ENCODE measurements at places on chromosomes 2 and 18. TPM values are rescaled to one million over a fixed set of nuclear protein-coding genes. Genes with fewer than 3 reads are reported as not detected.

ZNF521 gene
- 65.7 TPM for total RNA-seq

B4GALT6 gene
- 2.0 TPM for total RNA-seq

C2orf80 gene
- not detected for total RNA-seq

PLCD4 gene
- 0.77 TPM for total RNA-seq

TMEM198 gene
- 1.0 TPM for total RNA-seq

TANC1 gene
- 28.2 TPM for total RNA-seq

IDH1 gene
- total RNA-seq = 49.9 TPM

DSG4 gene
- not detected for total RNA-seq

TEKT4 gene
- total RNA-seq = not detected

DNA sequence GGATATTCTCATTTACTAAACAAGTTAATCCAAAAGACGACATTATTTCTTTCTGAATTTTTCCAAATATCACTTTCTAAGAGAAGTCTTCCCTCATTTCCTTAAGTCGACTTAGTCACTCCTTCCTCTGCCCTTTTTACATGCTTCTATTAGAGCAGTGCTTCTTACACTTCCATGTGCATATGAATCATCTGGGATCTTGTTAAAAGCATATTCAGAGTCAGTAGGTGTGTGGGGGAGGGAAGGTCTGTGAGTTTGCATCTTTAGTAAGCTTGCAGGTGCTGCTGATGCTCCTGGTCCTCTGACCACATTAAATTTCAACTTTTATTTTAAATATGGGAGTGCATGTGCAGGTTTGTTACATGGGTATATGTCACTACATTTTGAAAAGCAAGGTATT lies 582.6 kb downstream of the NRXN1 start:
- DNase-seq = no peak

- DNase-seq = no peak
Observed at GRCh38 chr2:85892216-85892944, 3.6 kb upstream of the ST3GAL5 start.

GRCh38 chr18:79569720-79570119 lies 109.9 kb upstream of the CTDP1 start:
- DNase-seq = peak; percentile 46

DNA sequence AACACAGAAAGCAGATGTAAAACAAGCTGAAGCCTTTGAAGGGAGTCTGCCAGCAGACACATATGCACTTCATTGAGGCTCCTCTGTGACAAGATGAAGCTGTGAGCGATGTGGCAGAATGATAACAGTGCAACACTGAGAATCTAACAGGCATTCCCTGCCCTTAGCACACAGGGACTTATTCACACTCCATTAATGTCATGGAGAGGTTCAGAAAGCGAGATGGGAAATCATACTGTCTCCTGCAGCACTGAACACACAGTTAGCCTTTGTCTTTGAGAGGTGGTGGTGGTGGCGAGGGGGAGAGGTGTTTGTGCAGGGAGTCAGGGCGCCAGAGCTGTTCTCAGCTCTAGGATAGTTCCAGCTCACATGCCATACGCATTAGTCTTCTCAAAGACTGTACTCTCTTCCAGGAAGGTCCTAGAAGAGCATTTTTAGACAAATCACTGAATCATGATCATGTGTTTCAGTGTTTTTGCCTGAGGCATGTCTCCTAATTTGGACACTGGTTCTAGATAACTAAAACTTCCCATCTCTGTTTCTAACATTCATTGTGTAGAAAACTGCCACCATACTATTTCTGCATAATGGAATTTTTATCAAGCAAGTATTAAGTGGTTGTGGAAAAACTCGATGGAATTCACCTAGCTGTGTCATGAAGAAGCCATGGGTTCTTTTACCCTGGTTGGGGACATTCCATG lies 93.5 kb upstream of the ITGB6 start:
- no peak for DNase-seq

DNA sequence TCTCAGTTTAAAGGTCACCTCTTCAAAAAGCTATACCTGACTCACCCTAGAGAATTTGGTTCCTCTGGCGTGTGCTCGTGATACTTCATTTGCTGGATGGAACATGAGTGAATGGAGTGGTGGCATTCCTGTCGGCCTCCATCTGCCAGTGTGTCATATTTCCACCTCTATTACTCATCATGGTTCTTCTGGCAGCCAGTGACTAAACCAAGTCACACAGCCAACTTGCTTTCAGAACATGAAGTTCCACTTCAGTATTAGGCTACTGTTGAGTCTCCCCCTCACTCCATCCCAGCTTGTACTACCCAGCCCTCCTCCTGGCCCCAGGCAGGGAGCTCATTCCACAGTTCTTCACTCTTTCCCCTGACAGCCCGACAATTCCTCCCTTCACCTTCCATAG lies 169.8 kb downstream of the MREG start:
- no peak for DNase-seq

DNA sequence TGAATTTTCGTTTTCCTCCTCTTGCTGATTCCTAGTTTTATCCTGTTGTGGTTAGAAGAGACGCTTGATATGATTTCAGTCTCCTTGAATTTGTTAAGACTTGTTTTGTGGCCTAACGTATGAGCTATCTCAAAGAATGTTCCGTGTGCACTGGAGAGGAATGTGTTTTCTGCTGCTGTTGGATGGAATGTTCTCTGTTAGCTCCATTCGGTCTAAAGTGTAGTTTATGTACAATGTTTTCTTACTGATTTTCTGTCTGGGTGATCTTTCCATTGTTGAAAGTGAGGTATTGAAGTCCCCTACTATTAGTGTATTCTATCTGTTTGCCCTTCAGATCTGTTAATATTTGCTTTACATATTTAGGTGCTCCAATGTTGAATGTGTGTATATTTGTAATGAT lies 25.9 kb downstream of the COLEC11 start:
- no peak for DNase-seq

DNA sequence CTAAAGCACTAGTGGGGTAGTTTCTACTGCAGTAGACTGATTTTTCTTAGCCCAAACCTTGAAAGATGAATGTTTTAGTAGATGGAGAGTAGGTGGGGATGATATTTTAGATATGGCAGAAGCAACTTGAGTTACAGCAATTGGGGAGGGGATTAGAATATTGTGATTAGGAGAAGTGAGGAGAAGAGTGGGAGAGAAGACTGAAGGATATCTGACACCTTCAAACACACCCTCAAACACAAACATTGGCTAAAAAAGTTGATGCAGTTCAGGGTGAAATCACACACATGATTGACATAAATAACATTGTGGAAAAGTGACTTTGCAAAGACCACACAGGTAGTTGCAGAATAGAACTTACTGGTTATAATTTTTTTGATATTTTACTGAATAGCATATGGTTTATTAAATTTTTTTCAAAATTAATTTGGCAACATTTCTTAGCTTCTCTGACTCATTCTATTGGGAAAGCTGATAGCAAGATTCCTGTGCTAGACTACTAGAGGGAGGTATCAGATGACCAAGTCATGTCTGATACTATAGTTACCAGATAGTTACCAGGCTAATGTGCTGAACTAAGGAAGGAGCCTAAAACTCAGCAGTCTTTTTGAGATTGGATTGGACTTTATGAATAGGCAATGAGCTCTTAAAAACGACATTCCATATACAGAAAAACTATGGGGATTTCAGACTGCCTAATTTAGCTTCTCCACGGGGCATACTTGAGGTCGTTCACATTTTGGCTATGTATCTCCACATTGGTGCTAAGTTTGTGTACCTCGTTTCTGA lies 73.0 kb downstream of the ACTR3 start:
- no peak for DNase-seq

GRCh38 chr18:58584200-58585127 lies 44.4 kb downstream of the ALPK2 start:
- no peak for DNase-seq

GRCh38 chr18:54679318-54680149 lies 88.5 kb downstream of the DYNAP start:
- no peak for DNase-seq

DNA sequence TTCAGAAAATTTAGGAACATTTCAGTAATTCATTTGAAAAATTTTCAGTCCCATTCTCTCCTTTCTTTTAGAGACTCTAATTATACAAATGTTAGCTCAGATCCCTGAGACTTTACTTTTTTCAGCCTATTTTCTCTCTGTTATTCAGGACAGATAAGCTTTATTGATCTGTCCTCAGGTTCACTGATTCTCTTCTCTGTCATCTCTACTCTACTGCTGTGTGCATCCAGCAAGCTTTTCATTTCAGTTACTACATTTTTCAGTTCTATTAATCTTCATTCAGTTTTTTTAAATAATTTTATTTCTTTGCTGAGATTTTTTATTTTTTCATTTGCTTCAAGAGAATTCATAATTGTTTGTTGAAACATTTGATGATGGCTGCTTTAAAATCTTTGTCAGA lies 22.1 kb upstream of the PIK3C3 start:
- DNase-seq = no peak

DNA sequence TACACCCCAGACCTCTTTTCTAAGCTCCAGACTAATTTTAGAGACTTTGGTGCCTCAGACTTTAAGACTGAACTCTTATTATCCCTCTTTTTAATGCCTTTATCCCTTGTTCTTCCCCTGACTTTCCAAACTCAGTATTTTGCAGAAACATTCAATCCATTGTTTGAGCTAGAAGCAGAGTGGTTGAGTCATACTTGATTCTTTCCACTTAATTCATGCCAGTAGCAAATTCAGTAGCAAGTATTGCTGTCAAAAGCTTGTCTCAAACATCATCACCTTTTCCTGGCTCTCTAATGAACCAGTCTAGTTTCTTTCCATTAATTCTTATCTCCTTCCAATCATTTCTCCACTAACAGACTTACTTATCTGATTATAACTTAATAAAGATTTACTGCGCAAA lies 699.7 kb upstream of the ZNF804A start:
- DNase-seq = no peak

- no peak for DNase-seq
Observed at GRCh38 chr2:180481998-180482397, 474.9 kb upstream of the CWC22 start.

GRCh38 chr2:54522624-54523281 lies 66.6 kb downstream of the SPTBN1 start:
- peak; percentile 80 for DNase-seq

DNA sequence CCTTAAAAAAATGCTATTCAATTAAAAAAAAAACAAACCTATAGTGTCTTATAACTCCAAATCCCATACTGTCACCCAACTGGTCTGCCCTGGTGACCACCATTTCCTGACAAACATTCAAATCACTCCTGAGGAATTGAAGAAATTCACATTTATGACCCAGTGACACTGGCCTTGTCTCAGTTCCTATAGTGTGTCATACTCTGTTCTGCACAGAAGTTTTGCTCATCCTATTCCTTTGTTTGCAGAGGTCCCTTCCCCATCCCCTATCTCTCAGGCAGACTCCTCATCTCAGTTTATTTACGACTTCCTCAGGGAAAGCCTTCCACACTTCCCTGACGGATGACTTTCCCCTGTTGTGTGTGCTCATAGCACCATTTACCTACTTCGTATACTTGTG lies 14.7 kb downstream of the ZC3H6 start:
- no peak for DNase-seq

- DNase-seq = no peak
Observed at GRCh38 chr2:28955467-28955866, 25.6 kb upstream of the TOGARAM2 start.

DNA sequence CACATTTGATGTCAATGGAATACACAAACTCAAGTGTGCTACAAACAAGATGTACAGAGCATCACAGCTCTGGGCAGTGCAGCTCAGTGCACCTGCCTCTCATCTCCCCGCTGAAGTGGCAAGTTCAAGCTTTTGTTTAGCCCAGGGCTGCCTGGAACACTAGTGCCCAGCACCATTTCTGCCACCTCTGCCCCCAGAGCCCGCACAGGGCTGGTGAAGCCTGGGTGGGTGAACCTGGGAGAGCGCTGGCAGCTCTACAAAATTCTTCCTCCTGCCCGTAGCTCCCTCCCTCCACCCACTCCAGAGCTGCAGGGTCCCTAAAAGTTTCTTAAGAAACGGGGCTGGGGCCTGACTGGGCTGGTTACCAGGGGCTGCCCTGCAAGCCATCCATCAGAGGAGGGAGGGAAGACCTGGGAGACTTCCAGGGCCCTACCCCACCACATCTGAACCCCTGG lies 1.5 kb downstream of the HES6 start:
- peak; percentile 59 for DNase-seq

- DNase-seq = no peak
Observed at GRCh38 chr18:46320928-46321711, 216.9 kb downstream of the HAUS1 start.

GRCh38 chr2:108349571-108349928 lies 28.2 kb upstream of the SULT1C4 start:
- no peak for DNase-seq

Measured in spleen (tissue), 13 donors.